ENCODE measurements at places on chromosomes 1 and 21.

GRCh38 chr1:53660666-53661065 is 78.3 kb downstream of the GLIS1 start:
- DNase-seq, result no peak

DNA sequence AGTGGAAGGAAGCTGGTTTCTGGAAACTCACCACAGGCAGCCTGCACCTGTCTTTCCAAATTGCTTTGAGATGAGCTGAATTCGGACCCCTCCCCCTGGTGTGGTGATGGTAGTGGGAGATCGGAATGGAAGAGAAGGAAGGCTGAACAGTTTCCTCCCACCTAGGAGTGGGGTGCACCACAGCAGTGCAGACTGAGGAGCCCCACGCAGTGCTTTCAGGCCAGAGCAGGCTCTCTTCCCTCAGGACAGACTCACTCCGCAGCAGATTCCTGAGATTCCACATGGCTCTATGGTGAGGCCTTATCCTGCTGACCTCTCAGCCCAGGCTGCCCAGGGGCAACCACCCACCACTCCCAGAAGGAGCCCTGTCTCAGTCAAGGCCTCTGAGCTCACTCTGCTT is 80.9 kb downstream of the ATP1A1 start:
- DNase-seq, result no peak

DNA sequence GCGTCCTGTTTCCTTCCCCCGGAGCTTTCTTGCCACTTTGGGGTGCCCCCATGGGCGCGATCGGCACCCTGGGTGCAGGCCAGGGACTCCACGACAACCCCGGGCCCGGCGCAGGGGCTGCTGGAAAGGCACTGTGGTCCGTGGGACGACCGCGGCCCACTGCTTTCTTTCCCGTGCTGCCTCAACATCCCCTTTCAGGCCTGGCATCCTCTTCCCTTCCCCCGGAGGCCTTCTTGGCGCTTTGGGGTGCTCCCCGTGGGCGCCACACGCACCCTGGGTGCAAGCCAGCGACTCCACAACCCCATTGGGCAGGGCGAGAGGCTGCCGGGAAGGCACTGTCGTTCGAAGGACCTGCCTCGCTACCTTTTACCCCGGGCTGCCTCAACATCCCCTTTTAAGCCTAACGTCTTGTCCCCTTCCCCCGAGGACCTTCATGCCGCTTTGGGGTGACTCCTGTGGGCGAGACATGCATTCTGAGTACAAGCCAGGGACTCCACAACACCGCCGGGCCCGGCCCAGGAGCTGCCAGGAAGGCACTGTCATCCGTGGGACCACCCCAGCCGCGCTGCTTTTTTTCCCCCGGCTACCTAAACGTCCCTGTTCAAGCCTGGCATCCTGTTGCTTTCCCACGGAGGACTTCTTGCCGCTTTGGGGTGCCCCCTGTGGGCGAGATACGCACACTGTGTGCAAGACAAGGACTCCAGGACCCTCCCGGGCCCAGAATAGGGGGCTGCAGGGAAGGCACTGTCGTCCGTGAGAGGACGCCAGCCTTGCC is 137.8 kb downstream of the LIPI start:
- DNase-seq, result no peak

GRCh38 chr1:39408641-39409054 is 82.8 kb upstream of the BMP8A start:
- peak; percentile 100 for DNase-seq

- DNase-seq, result no peak
Observed at GRCh38 chr21:36330904-36331303, 10.9 kb downstream of the MORC3 start.

- no peak for DNase-seq
Observed at GRCh38 chr1:44040846-44041245, 9.6 kb upstream of the SLC6A9 start.

- DNase-seq, result no peak
Observed at GRCh38 chr1:24321126-24321525, 2.0 kb downstream of the GRHL3 start.
